Type B pancreatic cell (in vitro differentiated cells): ENCODE measurements at places on chromosomes 7 and 10. TPM values are rescaled to one million over a fixed set of nuclear protein-coding genes. Genes with fewer than 3 reads are reported as not detected.

Gene SBDS
- total RNA-seq, result 50.1 and 75.7 TPM in 2 replicates

Gene ITGA8
- total RNA-seq, result 1.1 and 10.1 TPM in 2 replicates

Gene MOGAT3
- 0.94 and 1.1 TPM in 2 replicates for total RNA-seq

Gene ZNF853
- total RNA-seq, result 5.0 and 9.2 TPM in 2 replicates

Gene MYL10
- total RNA-seq, result not detected in 2 replicates
